GOT3 (cell line): ENCODE measurements at places on chromosomes 11 and 22.

- no peak for DNase-seq
These were observed 58.4 kb upstream of the BID start for GRCh38 chr22:17832665-17833064.

GRCh38 chr11:65113361-65113756 lies 1.7 kb downstream of the TM7SF2 start:
- no peak for DNase-seq

GRCh38 chr11:114209343-114209742 lies 86.9 kb upstream of the NNMT start:
- DNase-seq = no peak

DNA sequence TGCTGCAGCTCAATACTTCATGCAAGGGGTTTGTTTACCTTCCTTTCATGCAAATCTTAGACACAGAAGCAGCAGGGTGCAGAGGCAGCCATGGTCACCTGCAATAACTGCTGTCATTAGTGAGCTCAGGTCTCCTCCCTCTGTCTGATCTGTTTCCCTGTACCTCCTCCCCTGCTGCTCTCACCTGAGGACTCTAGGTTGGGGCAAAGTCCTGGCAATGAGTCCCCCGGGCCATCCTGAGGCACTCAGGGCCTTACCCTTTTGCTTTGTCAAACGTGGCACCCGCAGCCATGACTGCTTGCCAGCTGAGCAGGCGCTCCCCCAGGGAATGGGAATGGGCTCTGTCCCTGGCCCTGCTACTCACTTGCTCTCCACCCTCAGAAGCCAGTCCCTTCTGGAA lies 3.9 kb downstream of the LRRC10B start:
- no peak for DNase-seq

GRCh38 chr11:128465531-128465930 lies 121.8 kb downstream of the ETS1 start:
- DNase-seq = no peak

- DNase-seq = no peak
These were observed 17.9 kb upstream of the CTSD start for GRCh38 chr11:1781593-1781975.

DNA sequence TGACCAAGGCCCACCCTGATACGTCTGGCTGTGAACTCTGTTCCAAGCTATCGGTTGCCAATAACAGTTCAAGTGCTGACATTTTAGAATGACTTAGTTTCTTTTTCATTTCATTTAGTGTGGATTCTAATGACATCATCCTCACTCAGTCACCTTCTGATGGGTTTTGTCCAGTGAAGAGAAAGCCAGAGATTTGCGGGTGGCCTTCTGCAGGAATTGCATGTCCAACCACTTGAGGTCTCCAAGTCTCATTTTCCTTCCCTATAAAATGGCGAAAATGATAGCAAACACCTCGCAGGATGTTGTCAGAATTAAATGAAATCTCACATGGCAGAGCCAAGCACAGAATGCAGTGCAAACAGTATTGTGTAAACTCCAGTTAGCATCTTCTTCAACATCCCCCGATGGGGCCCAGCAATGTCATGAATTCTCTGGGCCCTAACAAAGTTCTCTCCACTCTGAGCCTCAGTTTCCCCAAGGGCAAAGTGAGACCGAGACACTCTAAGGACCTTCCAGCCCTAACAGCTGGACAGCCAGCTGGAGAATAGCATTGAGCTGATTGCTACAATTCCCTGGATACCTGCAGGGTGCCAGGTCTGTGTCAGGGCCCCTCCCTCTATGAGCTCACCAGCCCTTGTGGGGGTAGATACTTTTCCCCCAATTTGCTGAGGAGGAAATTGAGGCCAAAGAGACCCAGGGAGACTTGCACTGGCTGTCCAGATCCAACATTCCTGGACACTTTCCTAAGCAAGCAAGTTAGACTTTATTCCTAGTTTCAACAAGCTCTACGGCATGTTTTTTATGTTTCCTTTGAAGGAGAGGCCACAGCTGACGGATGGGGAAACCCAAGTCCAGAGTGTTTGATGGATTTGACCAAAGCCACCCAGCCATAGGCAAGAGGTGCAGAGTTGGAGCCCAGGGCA lies 286.7 kb downstream of the MN1 start:
- no peak for DNase-seq

- no peak for DNase-seq
These were observed 38.5 kb downstream of the CARD18 start for GRCh38 chr11:105100981-105101630.

- DNase-seq = no peak
These were observed 179.0 kb downstream of the GRM5 start for GRCh38 chr11:88886796-88887195.

DNA sequence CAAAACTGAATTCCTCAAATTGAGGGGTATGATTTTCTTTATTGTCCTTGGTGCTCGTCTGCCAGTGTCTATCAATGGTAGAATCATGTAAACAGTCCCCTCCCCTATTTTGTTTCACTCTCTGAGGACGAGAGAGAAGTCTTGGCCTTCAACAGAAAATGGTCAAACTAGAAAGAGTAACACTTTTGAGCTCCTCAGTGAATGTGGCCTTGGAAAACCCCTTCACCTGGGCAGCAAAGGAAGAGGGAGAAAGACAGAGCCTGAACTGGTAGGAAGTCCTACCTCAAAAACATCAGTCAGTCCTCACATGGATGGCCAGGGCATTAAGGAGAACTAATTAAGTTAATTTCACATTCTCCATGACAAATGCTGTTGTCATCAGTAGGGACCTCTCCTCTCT lies 86.1 kb upstream of the TOP3B start:
- no peak for DNase-seq

GRCh38 chr11:62727872-62728170 lies 465 bp upstream of the TTC9C start:
- peak; percentile 80 for DNase-seq

- no peak for DNase-seq
These were observed 112.0 kb upstream of the ARHGAP42 start for GRCh38 chr11:100574894-100575769.

GRCh38 chr11:120832481-120833238 lies 191.2 kb upstream of the TBCEL start:
- no peak for DNase-seq

DNA sequence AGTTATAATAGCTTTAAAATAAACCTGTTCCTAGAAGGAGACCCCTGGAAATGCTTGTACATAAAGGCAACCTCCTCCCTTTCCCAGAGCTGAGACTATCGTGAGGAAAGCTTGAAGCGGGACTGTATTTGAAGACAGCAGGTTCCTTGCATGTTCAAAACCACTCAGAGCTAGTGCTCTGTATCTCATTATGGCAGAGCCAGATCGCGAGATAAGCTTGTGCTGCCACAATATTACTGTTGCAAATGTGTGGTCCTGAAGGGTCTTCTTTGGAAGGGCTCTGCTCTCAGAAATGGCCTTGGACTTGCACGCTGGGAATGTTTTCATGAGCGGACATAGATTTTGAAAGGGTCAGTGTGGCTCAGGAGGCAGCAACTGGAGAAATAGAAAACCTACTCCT lies 168.2 kb downstream of the KIRREL3 start:
- DNase-seq = no peak

- DNase-seq = no peak
These were observed 22.6 kb downstream of the NEAT1 start for GRCh38 chr11:65445101-65445603.

GRCh38 chr11:64372802-64373597 lies 14.0 kb downstream of the RPS6KA4 start:
- DNase-seq = no peak

- no peak for DNase-seq
These were observed 5.8 kb upstream of the LGALS1 start for GRCh38 chr22:37669586-37669985.

DNA sequence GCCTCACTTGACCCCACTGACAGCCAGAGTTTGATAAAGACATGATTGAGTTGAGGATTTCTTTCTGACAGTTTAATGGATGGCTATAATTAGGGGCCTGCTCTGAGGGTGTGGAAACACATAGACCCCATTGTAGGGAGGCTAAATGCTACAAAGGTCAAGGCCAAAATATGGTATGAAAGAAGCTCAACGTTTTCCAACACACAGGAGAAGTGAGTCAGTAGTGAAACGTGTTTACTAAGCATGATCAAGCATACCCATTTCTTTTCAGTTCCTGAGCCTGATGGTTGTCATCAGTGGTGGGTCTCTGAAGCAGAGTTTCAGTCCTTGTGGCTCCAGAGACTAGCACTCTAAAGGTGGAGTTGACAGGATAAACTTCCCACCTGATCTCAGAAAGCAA lies 69.7 kb downstream of the SNX19 start:
- DNase-seq = no peak

- DNase-seq = no peak
These were observed 22.6 kb downstream of the MRGPRD start for GRCh38 chr11:68958211-68958610.

DNA sequence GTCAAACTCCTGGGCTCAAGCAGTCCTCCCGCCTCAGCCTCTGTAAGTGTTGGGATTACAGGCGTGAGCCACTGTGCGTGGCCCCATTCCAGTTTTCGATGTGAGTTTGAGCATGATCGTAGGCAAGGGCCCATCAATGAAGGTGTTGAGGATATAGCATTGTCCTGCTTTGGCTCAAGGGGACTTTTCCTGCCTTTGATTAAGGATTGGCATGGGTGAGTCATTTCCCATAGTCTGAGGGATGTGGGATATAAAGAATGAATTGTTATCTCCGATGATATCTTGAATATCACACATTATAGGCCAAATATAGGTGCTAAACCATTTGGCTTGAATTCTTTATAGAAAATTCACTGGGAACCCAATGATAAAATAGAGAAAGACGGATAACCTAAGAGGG lies 30.4 kb downstream of the STIM1 start:
- DNase-seq = no peak

GRCh38 chr11:11971906-11972547 lies 36.4 kb downstream of the DKK3 start:
- DNase-seq = no peak

DNA sequence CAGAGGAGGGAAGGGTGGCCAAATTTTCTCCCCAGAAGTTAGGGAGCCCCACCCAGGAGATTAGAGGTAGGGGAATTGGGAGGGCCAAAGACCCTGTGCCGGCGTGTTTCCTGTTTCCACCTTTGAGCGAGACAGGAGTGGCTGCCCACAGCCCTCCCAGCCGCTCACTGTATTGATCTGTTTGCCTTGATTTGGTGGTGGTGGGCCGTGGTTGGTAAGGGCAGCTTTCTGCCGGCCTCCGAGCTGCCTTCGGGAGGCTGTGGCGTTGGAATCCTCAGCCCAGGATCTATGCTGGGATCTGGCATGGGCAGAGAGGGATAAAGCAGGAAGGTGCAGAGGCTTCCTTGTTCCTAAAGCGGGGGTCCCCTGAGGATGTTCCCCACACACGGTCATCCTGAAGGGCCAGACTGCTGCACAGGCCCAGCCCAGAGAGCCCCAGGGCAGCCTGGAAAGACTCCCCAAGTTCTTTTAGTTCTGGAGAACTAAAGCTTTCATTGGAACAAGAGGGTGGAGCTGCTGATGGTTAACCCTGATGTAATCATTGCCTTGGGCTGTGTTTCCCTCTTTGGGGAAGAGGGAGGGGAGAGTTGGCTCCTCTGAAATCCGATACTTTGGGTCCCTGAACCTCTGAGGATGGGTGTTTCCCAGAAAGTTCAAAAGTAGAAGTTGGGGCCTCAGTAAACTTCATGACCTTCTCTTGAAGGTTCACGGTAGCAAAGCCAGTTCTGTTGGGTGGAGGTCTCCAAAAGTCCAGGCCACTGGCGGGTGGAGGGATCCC lies 7.2 kb downstream of the FAM83F start:
- no peak for DNase-seq

GRCh38 chr11:504994-505344 lies 2.1 kb downstream of the RNH1 start:
- DNase-seq = no peak
